ENCODE measurements at places on chromosomes 13 and 19.
A peak's percentile ranks its signal among the peaks of the same experiment; 100 is the strongest.

- DNase-seq = no peak
These were observed 349.0 kb downstream of the EFNB2 start for GRCh38 chr13:106186366-106187030.

DNA sequence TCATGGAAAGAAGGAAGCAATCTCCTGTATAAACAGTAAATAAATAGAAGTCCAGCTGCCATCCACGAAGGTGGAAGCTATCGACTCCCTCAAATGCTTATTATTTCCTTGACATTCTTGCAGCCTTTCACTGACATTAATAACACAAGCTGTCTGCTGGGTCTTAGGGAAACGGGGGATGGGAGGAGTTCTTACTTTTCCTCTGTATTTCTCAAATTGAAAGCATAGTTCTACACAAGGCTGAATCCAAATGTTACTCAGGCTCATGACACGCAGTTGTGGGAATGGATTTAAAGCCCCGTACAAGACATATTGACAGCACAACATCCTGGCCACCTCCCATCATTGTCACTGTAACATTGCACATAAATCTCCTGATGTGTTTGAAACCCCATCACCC is 4.0 kb downstream of the SERPINE3 start:
- DNase-seq = no peak

DNA sequence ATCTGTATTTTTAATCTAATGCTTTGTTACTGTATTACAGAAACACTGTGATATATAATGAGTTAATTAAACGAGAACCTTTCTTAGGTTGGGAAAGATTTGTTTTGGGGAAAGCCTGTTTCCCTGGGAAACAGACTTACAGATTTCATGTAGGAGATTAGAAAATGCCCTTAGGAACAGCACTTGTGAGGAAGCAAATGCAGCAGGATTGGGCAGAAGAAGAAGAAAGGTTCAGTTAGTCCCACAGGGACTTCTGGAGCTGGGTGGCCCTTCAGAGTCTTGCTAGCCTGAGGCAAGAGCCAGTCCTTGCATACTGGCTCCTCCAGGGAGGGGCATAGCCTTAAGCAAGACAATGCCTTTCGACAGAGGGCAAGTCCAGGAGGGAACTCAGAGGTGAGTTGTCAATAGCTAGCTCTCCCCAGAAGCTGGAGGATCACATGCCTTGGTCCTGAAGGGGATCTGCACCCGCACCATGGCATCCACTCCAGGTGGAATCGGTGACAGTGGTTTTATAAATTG is 36.8 kb downstream of the N4BP2L1 start:
- no peak for DNase-seq

DNA sequence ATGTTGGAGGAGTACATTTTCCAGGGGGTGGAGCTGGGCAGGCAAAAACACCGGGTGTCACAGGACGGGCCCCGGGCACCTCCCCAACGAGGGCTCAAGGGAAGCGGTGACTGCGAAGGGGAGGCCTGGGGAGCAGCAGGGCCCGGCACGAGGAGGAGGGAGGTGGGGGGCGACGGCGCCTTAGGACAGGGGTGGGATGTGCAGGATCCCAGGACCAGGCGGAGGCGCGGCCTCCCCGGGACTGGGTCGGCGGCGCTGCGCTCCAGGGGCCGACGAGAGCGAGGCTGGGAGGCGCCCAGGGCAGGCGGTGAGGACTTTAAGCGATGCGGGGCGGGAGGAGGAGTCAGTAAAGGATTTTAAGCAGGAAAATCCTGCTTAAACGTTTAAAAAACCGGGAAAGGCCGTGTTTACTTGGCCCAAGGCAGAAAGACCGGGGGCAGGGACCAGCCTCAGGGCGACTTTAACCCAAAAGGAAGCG is 427 bp downstream of the ZNF160 start:
- peak; percentile 68 for DNase-seq

- DNase-seq = no peak
These were observed 5.3 kb downstream of the MISP start for GRCh38 chr19:756236-756635.

DNA sequence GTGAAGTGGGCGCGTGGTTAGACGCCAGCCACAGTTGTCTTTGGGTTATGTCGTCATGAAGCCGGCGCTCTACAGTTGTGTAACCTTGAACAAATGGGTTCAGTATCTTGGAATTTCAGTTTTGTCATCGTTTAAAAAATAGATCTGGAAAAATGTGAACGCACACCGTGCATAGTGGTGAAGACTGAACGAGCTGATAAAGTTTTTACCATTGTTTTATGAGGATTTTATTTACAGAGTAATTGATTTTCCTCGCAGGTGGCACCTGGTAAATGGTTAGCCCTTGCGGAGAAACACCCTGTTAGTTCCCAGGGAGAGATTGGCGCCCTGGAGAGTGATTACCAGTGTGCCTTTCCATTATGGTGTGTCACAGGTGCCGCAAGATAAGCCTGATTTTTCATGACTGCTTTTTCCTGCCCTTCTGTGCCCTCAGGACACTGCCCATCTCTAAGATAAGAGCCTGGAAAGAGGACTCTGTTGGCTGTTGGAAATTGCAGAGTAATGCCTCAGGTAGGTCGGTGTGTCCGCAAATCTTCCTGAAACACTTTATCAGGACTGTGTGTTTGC is 577 bp downstream of the ZNF181 start:
- no peak for DNase-seq

GRCh38 chr19:43936188-43936587 is 1.1 kb upstream of the ZNF45 start:
- no peak for DNase-seq

GRCh38 chr13:112356190-112356589 is 20.0 kb upstream of the SPACA7 start:
- DNase-seq = peak; percentile 45

DNA sequence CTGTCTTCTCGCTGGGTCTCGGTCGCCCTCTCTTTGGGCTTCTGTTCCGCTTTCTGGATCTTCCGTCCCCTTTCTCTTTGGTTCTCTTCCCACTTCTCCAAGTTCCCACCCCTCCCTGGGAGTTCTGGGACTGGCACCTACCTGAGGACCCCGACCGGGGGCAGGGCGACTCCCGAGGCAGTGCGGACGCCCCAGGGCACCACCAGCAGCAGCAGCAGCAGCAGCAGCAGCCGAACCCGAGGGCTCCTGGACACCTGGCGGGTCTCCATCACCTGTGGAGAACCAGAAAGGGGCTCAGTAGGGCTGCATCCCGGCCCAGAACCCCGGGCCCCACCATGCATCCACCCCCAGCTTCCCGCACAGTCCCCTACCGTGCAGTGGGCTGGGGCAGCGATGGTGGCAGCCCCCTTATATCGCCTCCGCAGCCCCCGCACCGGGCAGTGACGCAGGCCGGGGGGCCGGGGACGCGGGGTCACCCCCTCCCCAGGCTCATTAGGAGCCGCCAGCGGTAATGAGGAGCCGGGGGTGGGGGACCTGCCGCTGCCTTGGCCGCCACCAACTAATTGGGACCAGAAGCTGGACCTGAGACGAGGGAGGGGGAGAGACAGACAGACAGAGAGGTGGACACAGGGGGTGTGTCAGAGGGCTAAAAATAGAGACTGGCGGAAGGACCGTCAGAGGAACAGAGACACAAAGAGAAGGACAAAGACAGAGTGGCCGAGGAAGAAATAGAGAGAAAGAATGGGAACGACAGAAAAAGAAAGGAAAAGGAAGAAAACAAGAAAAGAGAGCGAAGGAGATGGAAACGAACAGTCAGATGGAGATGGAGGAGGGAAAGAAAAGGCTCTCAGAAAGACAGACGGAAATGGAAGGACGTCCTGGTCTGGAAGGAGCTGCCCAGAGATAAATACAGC is at the start of gene PTH2:
PTH2 (minus strand) TSS at position 371 of the 914 bp plus-strand sequence; CDS start at position 269, 102 bp downstream.
- no peak for DNase-seq

GRCh38 chr19:40588110-40588854 is 11.6 kb downstream of the SHKBP1 start:
- no peak for DNase-seq

- peak; percentile 94 for DNase-seq
These were observed 543 bp upstream of the NUP62 start for GRCh38 chr19:49929611-49930482.

DNA sequence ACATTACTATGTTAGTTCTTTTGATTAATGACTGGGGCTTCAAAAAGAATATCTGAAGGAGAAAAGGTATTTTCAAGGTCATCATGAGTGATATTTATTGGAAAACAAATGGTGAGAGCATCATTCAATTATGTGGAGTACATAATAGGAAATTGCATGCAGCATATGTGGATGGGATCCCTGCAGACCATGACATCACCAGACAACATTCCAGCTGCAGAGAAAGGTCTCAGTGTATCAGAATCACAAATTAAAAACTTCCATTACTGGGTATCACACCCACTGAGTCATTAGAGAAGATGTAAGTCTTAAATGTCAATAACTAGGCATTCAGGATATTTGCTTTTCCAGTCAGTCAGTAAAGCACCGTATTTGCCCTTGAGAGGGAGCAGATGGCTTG is 574.4 kb upstream of the SLC10A2 start:
- no peak for DNase-seq

DNA sequence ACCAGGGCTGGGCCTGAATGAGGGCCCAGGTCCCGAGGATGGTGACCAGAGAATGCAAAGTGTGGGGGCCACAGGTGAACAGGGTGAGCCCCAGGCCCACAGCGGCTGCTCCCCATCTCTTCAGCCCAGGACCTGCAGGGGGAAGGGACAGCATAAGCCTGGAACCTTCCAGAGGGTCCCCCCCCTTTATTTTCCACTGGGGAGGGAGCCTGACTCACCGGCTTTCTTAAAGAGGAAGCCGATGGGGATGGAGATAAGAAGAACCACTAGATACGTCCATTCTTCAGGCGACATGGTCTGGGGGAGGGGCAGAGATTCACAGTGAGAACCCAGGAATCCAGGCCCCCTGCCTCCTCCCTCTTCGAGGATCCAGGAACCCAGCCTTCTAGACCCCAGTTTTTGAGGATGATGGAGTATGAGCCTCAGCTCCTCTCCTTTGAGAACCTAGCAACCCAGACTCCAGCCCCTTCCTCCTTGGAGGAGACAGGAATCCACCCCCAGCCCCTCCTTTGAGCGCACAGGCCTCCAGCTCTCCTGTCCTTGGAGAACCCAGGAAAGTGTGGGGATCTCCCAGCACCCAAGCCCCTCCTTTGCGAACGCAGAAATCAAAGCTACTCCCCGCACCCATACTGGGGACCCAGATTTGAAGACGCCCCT is 1.0 kb downstream of the MBOAT7 start:
- DNase-seq = no peak

- DNase-seq = no peak
These were observed at the start of gene TMC4 for GRCh38 chr19:54172471-54173358. Gene TMC4, minus strand, starts transcription at chr19:54173160. Its CDS starts 43 bp downstream, at chr19:54173117.

DNA sequence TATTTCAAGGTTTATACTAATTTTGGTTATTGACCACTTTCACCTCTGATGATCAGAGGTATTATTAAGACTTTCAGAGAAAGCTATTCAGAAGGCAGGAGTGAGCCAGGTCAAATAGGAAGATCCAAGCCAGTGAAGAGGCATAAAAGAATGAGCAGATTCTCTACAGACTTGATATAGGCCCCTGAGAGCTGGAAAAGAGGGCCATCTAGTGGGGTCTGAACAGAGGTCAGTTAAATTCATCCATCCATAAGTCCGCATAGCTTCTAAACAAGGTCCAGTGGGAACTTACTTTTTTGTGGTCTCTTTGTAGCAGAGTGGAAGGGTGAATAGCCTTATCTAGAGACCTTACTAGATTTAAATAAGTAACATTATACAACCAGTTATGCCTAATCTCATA is 126.6 kb upstream of the UFM1 start:
- no peak for DNase-seq

- DNase-seq = no peak
These were observed 2.3 kb downstream of the ARHGAP35 start for GRCh38 chr19:46862974-46863632.

DNA sequence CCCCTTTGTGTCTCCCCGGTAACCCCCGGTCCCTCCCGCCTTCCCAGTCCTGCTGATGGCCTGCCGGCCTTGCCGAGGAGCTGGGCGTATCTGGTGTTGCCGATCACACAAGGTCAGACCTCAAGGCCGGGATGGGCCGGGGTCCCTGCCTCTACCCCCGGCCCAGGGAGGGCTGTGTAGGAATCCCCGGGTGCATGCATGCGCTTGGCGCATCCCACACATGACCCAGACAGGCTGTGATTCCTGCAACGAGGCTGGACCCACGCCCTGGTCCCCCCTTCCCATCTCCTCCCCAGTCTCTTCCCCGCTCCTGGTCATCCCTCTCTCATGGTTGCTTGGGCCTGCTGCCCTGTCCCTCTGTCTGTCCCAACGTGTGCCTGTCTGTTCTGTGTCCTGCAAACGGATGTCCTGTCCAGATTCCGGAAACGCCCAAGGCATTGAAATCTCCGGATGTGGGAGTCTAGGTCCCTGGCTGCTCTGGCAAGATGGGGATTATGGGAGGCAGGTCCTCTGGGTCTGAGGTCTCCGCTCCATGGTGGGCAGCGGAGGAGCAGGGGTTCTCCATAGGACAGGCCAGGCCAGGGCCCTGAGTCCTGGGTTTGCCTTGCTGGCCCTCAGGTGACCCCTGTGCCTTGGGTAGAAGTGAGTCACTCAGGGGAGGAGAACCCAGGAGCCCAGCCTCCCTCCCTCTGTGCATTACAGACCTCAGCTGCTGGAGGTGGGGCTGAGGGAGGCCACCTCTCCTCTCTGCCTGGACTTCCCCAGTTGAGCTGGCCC is 1.6 kb downstream of the PKN1 start:
- DNase-seq = no peak

DNA sequence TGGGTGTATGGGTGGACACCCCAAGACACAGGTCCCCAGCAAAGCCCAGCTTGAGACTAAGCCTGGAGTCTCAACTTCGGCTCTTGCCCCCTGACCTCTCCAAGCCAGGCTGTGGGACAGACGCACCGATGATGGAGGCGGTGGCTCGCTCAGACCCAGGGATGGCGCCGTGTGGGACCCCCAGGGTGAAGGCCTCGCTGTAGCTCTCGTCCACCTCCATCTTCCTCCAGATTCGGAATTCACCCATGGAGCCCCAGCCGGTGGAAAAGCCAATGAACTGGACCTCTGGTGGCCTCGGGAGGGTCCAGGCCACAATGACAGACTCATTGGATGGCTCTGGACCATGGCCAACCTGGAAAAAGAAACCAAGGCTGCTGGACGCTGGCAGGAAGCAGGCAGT is 39.1 kb downstream of the F2RL3 start:
- no peak for DNase-seq

- DNase-seq = no peak
These were observed 428 bp downstream of the RASAL3 start for GRCh38 chr19:15463861-15464371.

GRCh38 chr13:60282186-60282585 is 114.8 kb upstream of the TDRD3 start:
- DNase-seq = no peak

- no peak for DNase-seq
These were observed 68.4 kb upstream of the UBL3 start for GRCh38 chr13:29918845-29919244.

GRCh38 chr19:20365146-20365545 is 198.1 kb downstream of the ZNF486 start:
- DNase-seq = no peak

DNA sequence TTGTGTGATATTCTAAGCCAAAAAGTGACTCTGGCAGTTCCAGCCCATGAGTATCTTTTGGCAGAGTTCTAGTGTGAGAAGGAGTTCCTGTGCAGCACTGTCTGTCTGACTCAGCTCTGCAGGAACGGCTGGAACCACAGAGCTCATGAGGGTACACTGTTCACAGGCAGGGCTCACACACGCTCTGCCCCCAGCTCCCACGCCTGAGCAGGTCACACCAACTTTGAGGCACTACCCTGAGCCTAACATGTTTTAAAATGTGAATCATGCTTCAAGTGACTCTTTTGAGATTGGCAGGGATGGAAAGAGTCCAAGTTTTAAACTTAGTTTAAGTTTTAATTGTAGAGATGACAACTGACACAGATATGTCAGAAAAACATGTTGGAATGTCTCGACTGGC is 1203.3 kb downstream of the UQCRFS1 start:
- no peak for DNase-seq

GRCh38 chr19:34461375-34462100 is 20.0 kb upstream of the WTIP start:
- no peak for DNase-seq

Measured in left forelimb (tissue), 1 donor.